A549 treated with AZD2906 at 1 μM for 4 hours (cell line): ENCODE measurements at places on chromosomes 1 and 21. TPM values are rescaled to one million over a fixed set of nuclear protein-coding genes. Genes with fewer than 3 reads are reported as not detected.

The TMEM51 gene
- 25.2 to 29.1 TPM (median 27.8 TPM) in 5 replicates for total RNA-seq

The MYBPH gene
- total RNA-seq = not detected in 5 replicates

The SPRR4 gene
- not detected in 5 replicates for total RNA-seq

The VTCN1 gene
- 0.05 to 0.23 TPM (median 0.08 TPM) in 5 replicates for total RNA-seq

The TSPAN2 gene
- total RNA-seq = 0.68 to 1.3 TPM (median 0.86 TPM) in 5 replicates

The ANXA9 gene
- 0.56 to 1.0 TPM (median 0.72 TPM) in 5 replicates for total RNA-seq

The LGR6 gene
- 0.72 to 0.92 TPM (median 0.76 TPM) in 5 replicates for total RNA-seq

The SPTA1 gene
- not detected in 5 replicates for total RNA-seq

The TTC24 gene
- total RNA-seq = not detected in 5 replicates

The AADACL3 gene
- total RNA-seq = not detected in 5 replicates

The C1QB gene
- total RNA-seq = not detected in 5 replicates

The ACTN2 gene
- total RNA-seq = 0.01 to 0.09 TPM (median 0.06 TPM) in 4 of 5 replicates, not detected in the other

The MSH4 gene
- total RNA-seq = 0.02 TPM in 2 of 5 replicates, not detected in the others

The CLDN14 gene
- 0.07 TPM in 1 of 5 replicates, not detected in the others for total RNA-seq

The IGSF21 gene
- total RNA-seq = not detected in 5 replicates

The TMEM200B gene
- total RNA-seq = 0.07 to 0.20 TPM (median 0.10 TPM) in 5 replicates

The NSL1 gene
- total RNA-seq = 26.8 to 41.1 TPM (median 30.6 TPM) in 5 replicates
